Activated T-helper 1 cell treated with anti-CD3 and anti-CD28 coated beads, Interleukin-2, amount 50 U/mL, for 16 hours (primary cell): ENCODE measurements at places on chromosomes 5 and 9.

GRCh38 chr9:135926402-135927194 lies 19.3 kb upstream of the CAMSAP1 start:
- DNase-seq, result peak; percentile 61

DNA sequence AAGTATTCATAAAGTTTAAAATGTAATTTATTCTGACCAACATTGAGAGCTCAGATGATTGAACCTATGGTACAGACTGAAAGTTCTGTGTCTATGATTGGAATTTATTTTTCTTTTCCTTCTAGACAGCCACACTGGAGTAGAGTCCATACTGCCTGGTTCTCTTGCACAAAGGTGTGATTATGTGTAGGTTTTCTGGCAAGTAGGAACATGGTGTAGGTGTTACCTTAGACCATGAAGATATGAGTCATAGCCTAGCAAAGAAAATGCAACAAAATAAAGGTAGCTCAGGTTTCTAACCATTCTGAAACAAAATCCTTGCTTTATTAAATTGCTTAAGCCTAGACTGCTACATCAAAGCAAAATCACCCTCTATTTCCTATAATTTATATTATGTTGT lies 143.4 kb downstream of the CDH12 start:
- DNase-seq, result no peak

GRCh38 chr5:147216552-147217154 lies 18.2 kb upstream of the STK32A start:
- DNase-seq, result no peak

DNA sequence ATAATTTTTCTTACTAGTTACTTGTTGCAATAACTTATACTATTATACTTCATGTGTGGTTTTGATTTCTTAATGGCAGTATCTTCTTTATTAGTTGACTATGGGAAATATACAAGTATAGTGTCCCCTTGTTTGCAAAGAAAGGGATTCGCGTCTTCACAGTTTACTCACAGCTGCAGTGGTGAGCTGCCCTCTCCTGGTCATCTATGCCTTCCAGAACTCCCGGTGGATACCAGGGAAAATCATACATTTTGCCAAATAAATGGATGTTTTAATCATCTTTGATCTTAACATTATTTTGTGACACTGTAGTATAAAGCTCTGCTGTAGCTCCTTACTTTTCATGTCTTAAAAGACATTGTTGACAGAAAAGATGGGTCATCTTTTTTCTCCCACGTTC lies 142.0 kb downstream of the ZCCHC7 start:
- no peak for DNase-seq

GRCh38 chr9:38309324-38310195 lies 82.9 kb upstream of the ALDH1B1 start:
- no peak for DNase-seq

- DNase-seq, result no peak
These were observed 181.6 kb upstream of the TLE4 start for GRCh38 chr9:79390077-79390698.

DNA sequence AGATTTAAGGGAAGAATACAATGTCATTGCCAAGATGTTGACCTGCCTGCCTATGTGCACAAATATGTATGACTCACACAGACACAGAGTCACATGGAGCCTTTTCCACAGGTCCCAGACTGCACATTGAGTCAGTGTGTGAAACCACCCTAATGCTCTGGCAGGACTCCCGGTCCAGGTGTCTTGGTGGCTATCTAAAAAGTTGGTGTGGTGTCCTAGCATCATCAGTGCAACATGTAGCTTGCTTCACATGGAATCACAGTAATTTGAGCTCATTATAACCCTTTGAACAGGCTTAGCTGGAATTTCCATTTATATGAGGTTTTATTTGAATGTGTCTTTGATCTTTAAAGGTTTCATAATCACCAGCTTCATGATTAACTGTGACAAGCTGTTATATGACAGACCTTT lies 10.7 kb downstream of the IFNA5 start:
- DNase-seq, result no peak

DNA sequence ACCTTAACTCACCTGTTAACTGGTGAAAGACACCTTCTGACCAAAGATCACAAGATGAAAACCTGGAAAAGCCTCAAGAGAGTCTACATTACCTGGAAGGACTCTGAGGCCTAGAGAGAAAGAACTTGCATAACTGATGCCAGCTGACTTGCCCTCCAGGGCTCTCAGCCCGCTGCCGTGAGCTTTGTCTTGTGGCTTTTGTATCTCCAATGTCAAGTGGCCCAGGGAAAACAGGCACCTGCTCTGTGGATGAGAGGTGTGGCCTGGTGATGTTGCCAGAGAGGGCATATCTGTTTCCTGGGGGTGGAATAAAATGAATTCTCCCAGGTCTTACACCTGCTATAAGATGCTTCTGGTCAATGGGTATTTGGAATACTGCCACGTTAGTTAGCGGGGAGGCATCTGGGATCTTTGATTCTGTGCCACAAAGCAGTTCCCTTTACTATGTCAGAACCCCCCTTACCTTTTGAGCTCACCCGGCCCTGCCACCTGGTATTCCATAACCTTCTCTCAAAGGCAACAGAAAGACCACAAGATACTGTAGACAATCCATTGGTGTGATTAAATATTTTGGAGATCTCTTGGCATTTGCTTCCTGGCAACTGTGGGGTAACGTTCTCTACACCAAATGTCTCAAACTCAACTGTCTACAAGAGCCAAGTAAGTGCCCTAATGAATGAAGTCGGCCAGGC lies 54.9 kb upstream of the N4BP3 start:
- no peak for DNase-seq

- no peak for DNase-seq
These were observed 22.9 kb upstream of the ASS1 start for GRCh38 chr9:130421802-130422276.

DNA sequence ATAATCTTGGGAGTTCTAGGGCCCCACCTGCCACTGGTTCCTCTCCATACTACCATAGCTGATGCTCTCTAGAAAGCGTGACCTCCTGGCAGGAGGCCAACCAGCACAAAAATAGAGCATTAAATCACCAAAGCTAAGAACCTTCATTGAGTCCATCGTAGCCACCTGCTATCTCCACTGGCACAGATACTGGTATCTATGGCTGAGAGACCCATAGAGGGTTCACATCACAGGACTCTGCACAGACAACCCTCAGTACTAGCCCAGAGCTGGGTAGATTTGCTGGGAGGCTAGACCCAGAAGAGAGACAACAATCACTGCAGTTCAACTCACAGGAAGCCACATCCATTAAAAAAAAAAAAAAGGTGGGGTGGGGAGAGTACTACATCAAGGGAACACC lies 509.1 kb downstream of the DTWD2 start:
- DNase-seq, result no peak

GRCh38 chr5:159928122-159928909 lies 12.0 kb downstream of the ADRA1B start:
- DNase-seq, result no peak

- no peak for DNase-seq
These were observed 871 bp downstream of the GLE1 start for GRCh38 chr9:128505414-128505765.

GRCh38 chr5:82620957-82621600 lies 342.9 kb upstream of the RPS23 start:
- no peak for DNase-seq

DNA sequence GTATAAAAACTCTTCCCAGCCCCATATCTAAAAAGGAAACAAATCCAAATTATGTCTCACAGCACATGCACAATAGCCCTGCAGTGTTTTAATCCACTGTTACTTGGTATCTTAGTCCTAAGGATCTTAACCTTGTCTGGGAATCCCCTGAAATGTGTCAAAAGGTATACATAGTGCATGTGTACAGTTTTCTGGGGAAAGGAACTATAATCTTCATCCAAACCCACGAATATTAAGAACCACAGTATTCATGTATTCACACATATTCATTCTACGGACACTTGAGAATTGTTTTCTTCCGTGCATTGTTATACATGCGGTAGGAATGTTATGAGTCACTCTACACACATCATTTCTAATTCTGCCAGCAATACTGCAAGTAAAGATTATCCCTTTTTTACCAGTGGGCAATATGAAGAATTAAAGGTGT lies 47.8 kb upstream of the SNX2 start:
- DNase-seq, result no peak

DNA sequence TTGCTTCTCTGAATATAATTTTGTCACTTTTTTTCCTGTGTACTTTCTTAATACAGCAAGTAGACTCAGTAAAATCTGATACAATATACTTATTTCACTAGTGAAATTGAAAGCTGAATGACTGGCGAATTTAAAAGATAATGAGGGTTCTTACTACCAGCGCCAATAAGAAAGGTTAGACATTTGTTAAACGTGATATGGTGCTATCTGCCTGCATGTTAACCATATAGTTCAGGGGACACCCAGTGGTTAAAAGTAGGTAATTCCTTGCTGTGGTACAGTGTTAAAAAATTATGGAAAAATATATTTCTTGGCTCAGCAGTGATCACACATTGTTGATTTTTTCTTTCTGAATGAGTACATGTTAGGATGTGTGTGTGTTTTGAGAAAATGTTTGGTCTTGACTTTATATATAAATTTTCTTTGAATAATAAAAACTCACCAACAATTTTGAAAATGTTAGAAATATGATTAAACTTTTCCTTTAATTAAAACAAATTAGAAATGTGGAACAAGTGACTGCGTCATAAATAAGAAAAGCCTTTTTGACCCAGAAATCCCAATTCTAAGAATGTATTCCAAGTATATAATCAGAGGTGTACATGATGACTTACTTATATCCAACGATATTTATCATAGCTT lies 25.8 kb downstream of the CAST start:
- DNase-seq, result no peak

DNA sequence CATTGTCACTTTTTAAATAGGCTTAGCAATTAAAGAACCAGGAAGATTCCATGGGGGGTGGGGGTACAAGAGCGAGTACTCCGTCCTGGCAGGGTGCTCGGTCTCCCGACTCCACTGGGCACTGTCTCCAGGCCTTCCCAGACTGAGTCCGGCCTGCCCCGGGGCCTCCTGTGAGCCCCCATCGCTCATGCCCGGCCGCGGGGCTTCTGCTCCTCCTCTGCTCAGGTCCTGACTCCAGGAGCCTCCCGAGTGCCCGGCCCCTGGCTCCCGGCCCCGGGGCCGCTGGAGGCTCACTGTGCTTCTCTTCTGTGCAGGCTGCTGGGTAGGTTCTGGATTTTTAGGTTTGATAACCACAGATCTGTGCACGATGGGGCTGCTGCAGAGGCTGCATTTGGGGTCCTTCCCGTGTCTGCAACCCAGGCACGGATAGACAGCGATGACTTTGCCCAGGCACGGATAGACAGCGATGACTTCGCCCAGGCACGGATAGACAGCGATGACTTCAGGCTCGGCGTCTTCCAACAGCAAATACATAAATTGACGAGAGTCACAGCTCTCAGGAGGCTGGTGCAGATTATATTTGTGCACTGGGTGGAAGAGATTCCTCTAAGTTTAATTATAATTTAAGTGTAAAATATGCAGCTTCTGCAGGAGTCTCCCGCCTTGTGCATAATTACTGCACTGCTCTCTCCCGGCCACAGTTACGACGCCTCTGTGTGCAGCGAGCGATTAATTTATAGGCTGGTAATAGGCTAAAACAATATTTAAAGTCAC lies 74.8 kb upstream of the RXRA start:
- no peak for DNase-seq

DNA sequence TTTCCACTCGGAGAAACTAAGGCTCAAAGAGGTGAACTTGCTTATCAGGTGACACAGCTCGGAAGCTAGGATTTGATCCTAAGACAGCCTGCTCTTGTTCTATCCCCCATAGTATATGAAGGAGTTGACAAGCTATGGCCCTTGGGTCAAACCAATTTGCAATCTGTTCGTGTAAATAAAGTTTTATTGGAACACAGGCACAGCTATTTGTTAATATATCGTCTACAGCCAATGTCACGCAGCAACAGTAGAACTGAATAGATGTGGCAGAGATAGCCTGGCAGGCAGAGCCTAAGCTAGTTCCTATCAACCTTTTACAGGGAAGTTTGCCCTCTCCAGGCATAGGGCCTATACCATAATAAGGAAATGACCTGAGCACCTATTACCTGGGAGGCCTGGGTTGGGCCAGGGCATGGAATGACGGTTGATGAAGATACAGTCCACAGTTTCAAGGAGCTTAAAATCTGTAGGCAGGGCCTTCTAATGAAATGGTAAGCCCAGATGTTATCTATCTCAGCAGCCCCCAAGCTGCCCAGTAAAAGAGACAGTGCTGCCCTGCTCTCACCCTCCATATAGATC lies 179.0 kb downstream of the TTLL11 start:
- no peak for DNase-seq

DNA sequence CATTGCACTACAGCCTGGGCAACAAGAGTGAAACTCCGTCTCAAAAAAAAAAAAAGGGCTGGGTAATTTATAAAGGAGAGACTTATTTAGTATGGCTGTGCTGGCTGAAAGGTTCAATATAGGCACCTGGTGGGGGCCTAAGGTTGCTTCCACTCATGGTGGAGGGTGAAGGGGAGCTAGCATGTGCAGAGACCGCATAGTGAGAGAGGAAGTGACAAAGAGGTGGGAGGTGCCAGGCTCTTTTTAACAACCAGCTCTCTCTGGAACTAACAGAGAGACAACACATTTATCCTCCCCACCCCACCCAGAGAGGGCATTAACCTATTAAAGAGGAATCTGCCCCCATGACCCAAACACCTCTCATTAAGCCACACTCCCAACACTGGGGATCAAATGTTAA lies 28.9 kb upstream of the SERINC5 start:
- no peak for DNase-seq

- DNase-seq, result no peak
These were observed 22.4 kb upstream of the RASGRF2 start for GRCh38 chr5:80937584-80938356.

- DNase-seq, result no peak
These were observed 5.9 kb downstream of the FBN2 start for GRCh38 chr5:128532127-128532526.

DNA sequence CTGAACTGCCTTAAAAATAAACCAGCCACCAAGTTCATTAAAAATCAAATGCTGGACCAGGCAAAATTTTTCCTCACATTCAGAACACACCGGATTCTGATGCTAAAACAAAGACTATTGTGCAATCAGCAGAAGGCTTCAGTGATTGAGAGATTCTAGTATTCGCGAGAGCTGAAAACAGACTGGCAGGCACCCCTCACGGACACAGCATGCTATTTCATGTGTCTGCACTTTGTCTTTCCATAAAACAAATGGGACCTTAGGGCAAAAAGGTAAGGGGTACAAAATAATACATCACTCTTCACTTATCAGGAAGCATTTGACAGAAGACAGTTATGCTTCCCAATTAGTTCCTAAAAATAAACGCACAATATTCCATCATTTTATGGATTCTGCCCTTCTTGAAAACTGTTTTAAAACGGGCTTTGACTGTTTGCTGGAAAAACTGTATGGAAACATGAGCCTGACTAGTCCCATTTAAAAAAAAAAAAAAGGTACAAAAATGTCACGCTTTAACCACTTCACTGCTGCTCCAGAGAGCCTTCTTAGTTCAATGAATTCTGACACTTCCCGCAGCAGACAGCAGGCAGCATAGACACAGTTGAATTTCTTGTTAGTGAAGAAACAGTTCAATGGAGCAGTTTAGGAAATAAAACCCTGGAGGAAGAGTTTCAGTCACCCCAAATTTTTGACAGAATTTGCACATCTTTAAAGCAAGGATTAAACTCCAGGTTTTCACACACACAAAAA lies 99.2 kb downstream of the MED27 start:
- DNase-seq, result no peak
